ENCODE measurements at places on chromosomes 7 and 10. TPM values are rescaled to one million over a fixed set of nuclear protein-coding genes. Genes with fewer than 3 reads are reported as not detected.

Gene LANCL2
- total RNA-seq: 95.9 TPM

Gene PVRIG
- not detected for total RNA-seq

Gene CYP2C19
- total RNA-seq: not detected

Gene RBM20
- total RNA-seq: 0.06 TPM

Gene ST8SIA6
- 0.91 TPM for total RNA-seq

Gene UNCX
- not detected for total RNA-seq

Gene GNB2
- total RNA-seq: 77.1 TPM

Gene IMMP2L
- 13.6 TPM for total RNA-seq

Gene MLXIPL
- not detected for total RNA-seq

Gene CDK14
- total RNA-seq: 14.1 TPM

Gene TRIM73
- total RNA-seq: 0.71 TPM

Gene UCMA
- not detected for total RNA-seq

Gene SFXN2
- 5.5 TPM for total RNA-seq
